ENCODE measurements at places on chromosomes 2 and 18. TPM values are rescaled to one million over a fixed set of nuclear protein-coding genes. Genes with fewer than 3 reads are reported as not detected.

The EPHA4 gene
- total RNA-seq, result 18.5 TPM

The RND3 gene
- total RNA-seq, result 214 TPM

The SERPINB3 gene
- total RNA-seq, result not detected

The AQP4 gene
- not detected for total RNA-seq

The TSHZ1 gene
- 11.6 TPM for total RNA-seq

The STK36 gene
- 15.6 TPM for total RNA-seq

The FZD7 gene
- total RNA-seq, result 3.8 TPM

The AMER3 gene
- not detected for total RNA-seq

The GAD1 gene
- total RNA-seq, result not detected

The KYNU gene
- 9.3 TPM for total RNA-seq

The CCDC150 gene
- 1.4 TPM for total RNA-seq

The CAPN14 gene
- not detected for total RNA-seq

The PLGLB2 gene
- 2.6 TPM for total RNA-seq

The CDK5R2 gene
- not detected for total RNA-seq

The SERPINB13 gene
- not detected for total RNA-seq

The PDE1A gene
- 16.4 TPM for total RNA-seq

The TMX3 gene
- total RNA-seq, result 44.5 TPM

The ZNF396 gene
- total RNA-seq, result 0.60 TPM

The DSG4 gene
- total RNA-seq, result 0.19 TPM

Data from omental fat pad (tissue), 4 donors.